SW 1271 (cell line): ENCODE measurements at places on chromosomes 11 and 22.

GRCh38 chr22:44586999-44587736, 89.1 kb upstream of the RTL6 start:
- no peak for DNase-seq

DNA sequence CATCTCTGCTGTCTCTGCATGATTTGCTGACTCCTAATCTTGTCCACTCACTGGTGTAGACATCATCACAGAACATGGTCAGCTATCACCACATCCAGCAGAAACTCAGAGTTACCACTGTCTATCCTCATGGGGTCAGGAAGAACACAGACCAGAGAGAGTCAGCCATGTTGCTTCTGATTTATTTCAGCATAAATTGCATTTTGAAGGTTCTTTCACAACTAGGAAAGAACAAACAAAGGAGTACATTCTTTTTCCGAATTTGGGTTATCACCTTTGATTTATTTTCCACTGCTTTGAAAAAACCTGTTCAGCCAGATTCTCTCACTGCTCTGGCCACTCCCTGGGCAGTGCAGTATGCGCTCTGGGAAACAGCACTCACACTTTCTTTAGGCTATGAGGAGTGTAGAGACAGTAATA, 172.0 kb upstream of the MTMR2 start:
- DNase-seq = no peak

DNA sequence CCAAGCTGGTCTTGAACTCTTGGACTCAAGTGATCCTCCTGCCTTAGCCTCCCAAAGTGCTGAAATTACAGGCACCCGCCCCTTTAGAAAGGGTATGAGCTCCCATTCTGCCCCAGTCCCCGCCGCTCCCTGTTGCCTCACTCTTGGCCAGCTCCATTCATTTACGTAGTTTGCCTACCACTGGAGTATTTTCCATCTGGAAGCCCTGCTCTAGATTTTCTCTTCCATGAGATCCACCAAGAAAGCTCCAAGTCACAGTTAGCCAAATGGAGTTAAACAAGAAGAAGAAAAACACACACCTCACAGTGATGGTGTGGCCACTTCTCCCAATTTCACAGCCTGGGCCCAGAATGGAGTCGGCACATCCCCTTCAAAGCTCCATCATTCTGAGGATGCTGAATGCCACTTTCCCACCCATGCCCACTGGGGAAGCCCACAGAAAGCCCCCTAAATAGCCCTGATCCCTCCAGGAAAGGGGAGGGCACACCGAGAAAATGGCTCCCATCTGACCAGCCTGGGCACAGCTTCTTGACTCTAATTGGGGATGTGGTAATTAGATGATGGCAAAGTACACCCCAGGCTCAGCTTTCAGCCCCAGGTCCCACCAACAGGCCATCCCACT, 381.2 kb downstream of the MN1 start:
- DNase-seq = no peak

DNA sequence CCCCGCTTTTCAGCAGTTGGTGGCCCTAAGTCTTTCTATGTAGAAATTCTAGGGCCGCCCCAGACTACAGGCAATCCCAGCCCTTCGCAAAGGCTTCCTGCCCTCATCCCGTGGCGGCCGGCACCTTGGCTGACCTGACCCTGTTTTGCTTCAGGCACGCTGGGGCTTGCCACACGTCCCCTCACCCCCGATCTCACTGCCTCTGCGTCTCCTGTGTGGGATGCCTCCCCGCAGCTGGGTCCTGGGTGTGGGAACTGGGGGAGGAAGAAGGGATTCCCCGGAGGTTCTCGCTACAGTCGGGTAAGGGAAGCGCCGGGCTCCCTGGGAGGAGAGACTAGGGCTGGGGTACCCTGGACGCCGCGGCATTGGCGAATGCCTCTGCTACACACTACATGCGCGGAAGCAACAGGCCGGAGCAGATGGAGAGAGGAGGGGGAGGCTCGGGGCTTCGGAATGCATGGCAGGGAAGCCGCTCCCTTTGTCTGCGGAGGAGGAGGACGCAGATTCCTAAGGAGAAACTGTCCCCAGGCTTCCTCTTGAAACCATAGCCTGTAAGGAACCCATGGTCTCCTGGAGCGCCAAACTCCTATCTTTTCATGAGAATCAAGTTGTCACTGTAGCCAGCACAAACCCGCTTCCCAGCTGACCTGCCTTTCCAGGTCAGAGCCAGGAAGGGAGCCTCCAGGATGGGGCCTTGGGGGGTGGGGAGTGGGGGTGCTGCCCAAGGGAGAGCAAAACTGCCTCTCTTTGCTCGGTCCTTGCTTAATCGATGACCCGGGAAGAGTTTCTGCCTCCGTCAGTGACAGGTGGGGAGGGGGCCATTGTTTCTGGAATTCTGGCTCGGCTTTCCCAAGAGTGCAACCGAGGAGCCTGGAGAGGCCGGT, 1.4 kb downstream of the DTX4 start:
- DNase-seq = no peak

- no peak for DNase-seq
Observed at GRCh38 chr11:113623114-113623513, 83.0 kb downstream of the TMPRSS5 start.

DNA sequence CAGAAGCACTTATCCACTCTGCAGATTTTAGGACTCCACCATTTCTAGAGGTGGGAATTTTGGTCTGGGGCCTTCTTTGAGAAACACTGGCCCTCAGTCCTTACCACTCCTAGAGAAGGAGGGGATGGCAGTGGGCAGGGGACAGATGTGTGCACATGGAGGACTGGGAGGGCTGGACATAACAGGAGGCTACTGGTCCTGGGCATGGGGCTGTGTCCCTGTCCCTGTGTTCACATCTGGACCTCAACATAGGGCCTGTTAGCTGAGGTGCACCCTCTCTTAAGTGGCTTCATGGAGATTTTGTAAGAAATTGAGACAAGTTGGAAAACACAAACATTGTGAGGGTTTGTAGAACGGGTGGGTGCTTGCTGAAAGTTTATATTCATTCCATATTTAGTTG, 103.4 kb downstream of the ATXN10 start:
- no peak for DNase-seq

- no peak for DNase-seq
Observed at GRCh38 chr11:12785901-12786300, 111.7 kb downstream of the TEAD1 start.

DNA sequence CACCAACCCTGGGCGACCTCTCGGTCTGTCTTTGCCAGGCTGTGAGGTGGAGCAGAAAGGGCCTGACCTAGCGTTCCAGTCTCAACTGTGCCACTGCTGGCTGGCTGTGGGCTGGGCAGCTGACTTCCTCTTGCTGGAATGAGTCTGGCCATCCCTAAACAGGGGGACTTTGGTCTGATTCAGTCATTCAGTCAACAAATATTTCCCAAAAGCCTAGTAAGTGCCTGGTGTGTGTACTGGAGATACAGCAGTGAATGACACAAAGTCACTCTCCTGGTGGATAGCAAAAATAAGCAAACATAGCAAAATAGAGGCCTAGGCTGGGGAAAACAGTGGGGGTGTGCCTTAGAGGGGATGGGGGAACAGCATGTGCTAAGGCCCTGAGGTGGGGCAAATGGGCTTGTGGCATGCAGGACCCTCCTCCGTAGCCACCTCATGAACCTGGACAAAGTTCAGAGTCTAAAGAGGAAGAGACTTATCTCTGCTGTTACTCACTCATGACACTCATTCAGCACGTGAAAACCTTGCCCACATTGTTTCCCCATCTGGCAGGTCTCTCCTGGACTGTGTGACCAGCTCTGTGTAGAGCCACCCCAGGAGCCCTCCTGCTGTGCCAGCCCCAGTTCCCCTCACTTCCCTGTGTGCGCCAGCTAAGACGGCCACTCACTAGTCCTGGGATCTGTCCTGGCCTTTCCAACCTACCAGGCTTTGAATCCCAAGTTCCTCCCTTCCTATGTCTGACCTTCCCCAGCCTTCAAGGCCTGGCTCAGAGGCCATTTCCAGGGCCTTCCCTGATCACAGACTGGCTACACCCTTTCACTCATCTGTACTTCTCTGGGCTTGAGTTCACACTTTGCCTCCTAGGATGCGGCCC, 4.7 kb downstream of the GUCD1 start:
- no peak for DNase-seq

DNA sequence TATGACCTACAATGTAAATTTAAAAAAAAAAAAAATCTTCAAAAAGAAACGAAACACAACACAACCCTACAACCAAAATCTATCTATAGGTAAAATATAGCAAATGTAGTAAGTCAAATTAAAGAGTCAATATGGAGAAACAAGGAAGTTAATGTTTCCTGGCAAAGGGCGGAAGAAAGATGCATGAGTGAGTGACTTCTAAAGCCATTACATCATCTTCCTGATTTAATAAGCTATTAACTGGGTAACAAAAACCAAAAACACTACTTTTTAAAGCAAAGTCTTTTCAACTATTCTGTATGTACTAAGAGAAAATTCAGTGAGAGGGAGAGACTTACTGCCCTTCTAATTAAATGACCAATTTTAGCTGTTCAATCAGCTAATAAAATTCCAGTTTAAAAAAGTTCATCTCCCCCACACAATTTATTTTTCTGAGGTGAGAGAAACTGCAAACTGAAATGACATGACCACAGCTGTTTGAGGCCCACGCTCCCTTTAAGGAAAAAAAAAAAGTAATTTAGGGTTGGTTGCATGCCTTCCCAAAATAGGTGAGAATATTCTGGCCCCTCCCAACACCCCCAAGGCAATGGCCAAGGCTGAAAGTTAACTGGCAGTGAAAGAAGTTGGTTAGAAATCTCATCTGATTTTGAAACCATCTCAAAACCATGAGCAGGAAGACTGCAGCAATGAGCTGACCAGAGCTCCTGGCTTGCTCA, 5.9 kb downstream of the SF1 start:
- no peak for DNase-seq

GRCh38 chr11:64924910-64925284, 408 bp downstream of the PPP2R5B start:
- no peak for DNase-seq

DNA sequence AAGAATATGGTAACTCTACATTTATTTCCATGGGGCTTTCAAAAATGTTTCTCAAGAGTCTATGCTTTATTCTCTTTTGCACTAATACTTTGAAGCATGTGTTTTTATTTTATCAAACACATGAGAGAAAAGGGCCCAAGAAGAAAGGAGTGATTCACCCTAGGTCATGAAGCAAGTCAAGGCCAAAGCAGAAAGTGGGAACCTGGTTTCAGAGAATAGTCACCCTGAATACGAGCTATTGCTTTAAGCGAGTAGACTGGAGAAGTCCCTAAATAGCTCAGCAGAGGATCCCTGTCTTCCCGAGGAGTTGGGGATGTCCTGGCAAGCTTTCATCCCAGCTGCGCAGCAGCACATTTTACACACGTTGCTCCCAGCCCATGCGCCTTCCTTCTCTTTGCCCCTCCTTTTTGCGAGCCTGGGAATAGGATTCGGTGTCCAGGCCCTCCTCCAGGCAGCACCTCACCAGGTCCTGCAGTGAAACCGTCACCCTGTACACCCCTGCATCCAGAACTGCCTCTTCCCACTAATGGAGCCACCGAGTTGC, 19.1 kb downstream of the MPEG1 start:
- DNase-seq = no peak

GRCh38 chr11:134120143-134120850, 51.4 kb downstream of the JAM3 start:
- DNase-seq = no peak

DNA sequence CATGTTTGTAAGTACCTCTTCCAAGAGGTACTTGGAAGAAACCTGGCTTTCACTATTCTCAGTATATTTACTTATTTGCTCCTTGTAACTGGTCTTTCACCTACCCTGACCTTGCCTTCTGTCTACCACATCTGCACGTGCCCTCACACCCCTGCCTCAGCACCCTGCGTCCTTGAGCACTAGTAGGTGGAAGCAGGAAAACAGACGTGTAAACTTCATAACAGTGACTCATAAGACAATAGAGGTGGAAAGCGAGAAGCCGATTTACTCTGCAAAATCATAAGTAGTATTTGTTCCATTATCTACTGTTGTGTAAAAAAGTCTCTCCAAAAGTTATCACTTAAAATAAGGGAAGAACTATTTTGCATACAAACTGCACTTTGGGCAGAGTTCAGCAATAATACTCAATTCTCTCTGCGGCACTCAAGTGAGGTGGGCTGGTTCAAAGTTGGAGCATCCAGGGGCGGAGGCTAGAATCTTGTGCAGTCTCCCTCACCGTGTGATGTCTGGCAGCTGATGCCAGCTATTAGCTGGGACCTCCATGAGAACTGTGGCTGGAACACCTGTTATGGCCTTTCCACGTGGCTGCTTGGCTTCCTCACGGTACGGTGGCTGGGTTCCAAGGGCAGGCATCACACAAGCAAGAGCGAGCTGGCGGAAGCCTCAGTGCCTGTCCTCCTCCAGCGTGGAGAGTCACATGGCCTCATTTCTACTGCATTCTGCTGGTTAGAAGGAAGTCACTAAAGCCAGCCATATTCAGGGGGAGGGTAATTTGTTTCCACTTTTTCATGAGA, 30.4 kb downstream of the PACS1 start:
- no peak for DNase-seq

DNA sequence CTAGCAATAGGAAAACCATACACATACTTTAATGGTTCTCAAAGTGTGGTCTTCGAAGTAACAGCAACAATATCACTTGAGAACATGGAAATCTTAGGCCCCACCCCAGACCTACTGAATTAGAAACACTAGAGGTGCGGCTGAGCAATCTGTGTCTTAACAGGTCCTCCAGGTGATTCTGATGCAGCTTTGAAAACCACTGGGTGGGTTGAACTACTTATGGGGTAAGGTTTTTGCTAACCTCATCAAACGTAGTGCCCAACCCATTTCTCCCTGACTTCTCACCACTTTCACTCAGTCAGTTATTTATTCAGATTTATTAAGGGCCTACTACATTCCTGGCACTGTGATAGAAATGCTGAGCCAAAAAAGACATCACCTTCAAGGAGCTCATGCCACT, 3.7 kb downstream of the MPZL2 start:
- DNase-seq = no peak

DNA sequence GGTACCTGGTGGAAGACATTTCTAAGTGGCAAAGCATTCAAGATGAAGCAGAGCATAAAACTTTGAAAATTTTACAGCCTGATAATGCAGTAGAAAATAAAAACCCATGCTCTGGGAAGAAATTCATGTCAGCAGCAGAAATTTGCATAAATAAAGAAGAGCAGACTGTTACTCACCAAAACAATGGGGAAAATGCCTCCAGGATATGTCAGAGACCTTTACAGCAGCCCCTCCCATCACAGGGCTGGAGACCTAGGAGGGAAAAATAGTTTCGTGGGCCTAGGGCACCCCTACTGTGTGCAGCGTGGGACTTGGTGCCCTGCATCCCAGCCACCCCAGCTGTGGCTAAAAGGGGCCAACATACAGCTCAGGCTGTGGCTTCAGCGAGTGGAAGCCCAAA, 5.4 kb upstream of the DKK3 start:
- no peak for DNase-seq

DNA sequence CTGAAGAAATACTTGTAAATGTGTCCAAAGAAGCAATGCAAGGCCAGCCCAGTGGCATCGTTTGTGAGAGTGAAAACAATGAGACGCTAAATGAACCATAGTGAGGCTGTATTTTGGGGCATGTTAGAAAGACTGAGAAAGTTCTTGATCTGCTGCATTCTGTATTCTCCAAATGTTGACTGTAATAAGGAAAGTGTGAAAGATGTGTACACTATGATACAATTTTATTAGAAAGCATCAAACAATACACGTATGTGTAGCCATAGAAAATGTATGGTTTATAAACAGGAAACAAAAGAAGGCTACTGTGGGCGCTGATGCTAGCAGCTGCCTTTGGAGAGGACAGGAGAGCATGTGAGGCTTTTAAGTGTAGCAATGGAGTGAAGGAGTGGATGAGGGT, 233.5 kb upstream of the E2F8 start:
- no peak for DNase-seq

GRCh38 chr11:107898270-107898669, 30.0 kb upstream of the RAB39A start:
- DNase-seq = peak; percentile 40
